ENCODE measurements at places on chromosomes 6 and 20.

DNA sequence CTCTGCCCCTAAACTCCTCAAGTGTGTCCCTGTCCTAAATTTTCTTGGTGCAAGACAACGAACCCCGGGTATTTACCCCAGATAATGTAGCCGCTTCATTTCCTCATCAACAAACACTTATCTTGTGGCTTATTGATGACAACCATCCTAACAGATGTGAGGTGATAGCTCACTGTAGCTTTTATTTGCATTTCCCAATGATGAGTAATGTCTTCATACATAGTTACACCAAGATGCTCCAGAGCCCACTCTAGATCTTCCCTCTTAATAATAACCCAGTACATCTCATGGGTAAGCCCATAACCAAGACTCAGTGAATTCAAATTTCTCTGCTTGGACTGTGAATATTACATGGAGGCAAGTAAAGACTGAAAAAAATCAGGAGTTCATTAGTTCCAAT, 48.2 kb upstream of the BEND6 start:
- DNase-seq: peak; percentile 29

- no peak for DNase-seq
Measured at GRCh38 chr6:150118627-150119026, 24.2 kb upstream of the PPP1R14C start.

GRCh38 chr20:40728470-40728869, 39.4 kb upstream of the MAFB start:
- DNase-seq: peak; percentile 4

DNA sequence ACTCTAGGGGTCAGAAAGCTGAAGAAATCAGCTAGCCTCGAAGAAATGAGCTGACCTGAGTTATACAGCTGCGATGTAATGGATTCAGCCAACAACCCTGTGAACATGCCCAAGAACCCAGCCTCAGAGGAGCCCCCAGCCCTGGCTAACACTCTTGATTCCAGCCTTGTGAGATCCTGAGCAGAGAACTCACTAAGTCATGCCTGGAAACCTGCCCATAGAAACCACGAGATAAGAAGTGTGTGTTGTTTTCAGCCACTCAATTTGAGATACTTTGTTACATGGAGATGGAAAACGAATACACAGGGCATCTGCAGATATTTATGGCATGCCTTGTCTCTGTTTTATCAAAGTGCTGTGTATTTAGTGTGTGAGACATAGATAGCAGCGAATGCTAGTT, 265.2 kb downstream of the QKI start:
- DNase-seq: peak; percentile 59

- DNase-seq: no peak
Measured at GRCh38 chr20:36527331-36528125, 13.8 kb upstream of the MYL9 start.

DNA sequence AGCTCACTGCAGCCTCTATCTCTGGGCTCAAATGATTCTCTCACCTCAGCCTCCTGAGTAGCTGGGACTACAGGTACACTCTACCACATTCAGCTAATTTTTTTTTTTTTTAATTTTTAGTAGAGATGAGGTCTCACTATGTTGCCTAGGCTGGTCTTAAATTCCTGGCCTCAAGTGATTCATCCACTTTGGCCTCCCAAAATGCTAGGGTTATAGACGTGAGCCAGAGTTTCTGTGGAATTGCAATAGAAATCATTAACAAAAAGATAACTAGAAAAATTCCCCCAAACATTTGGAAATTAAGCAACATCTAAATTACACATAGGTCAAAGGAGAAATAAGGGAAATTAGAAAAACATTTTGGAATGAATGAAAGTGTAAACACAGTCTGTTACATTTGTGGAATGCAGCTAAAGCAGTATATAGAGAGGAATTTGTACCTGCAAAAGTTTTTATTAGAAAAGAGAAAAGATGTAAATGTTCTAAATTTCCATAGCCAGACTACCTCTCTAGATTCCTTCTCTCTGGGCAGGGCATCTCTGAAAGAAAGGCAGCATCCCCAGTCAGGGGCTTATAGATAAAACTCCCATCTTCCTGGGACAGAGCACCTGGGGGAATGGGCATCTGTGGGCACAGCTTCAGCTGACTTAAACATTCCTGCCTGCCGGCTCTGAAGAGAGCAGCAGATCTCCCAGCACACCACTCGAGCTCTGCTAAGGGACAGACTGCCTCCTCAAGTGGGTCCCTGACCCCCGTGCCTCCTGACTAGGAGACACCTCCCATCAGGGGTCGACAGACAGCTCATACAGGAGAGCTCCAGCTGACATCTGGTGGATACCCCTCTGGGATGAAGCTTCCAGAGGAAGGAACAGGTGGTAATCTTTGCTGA, 51.3 kb downstream of the ATRN start:
- DNase-seq: no peak

DNA sequence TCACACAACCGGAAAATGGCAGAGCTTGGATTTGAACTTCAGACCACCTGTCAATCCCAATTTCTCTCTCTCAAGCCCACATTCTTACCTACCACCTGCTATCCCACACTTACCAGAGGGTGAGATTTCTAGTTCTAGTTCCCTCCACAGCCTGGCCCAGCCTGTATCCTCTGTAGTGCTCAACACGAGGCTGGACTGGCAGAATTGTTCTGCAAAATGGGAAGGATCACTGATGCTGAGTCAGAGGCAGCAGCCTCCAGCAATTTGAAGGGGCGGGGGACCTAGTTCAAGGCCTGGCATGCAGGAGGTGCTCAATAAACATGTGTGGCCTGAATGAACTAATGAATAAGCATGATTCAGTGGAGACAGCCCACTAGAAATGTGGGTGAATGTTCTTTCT, 53.6 kb upstream of the TTPAL start:
- no peak for DNase-seq
